Hematopoietic multipotent progenitor cell (in vitro differentiated cells): ENCODE measurements at places on chromosomes 16 and 17. TPM values are rescaled to one million over a fixed set of nuclear protein-coding genes. Genes with fewer than 3 reads are reported as not detected.

KPNA2 gene
- total RNA-seq: 28.3 TPM

TPSG1 gene
- not detected for total RNA-seq

SAMD14 gene
- 1.1 TPM for total RNA-seq

DNA sequence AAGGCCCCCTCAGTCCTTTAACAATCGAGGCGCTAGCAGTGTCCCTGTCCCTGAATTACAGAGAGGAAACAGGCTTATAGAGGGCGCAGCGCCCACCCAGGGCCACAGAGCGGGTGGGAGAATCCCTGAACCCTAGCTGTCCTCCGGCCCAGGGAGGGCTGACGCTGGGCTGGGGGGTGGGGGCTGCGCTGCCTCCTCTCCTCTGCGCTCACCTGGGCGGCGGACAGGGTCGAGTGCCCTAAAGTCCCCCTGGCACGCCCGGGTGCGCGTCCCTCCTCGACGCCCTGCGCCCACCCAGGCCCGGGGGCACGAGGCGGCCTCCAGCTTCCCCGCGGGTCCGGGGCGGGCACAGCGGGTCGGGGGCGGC lies 200.4 kb upstream of the N4BP1 start:
- no peak for DNase-seq

- peak; percentile 63 for DNase-seq
Measured at GRCh38 chr17:60036796-60037677, 41.7 kb downstream of the HEATR6 start.

GRCh38 chr17:74151551-74152315 lies 51.7 kb upstream of the RPL38 start:
- no peak for DNase-seq

DNA sequence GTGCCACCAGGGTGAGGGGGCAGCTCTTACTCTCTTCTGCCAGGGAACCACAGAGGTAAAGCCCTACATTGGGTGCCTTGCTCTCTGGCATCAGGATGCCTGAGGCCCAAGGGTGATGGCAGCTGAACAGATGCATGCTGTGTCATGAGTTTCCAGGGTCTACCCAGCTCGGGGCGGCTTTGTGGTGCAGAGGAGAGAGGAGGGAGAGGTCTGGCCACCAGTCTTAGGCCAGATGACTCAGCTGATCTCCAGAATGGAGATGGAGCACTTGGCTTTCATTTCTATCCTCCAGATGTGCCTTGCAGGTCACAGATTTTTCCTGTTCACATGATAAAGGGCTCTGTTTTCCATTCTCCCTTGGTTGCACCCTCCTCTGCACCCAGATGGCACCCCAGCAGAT lies 23.6 kb upstream of the USP22 start:
- DNase-seq: peak; percentile 44

DNA sequence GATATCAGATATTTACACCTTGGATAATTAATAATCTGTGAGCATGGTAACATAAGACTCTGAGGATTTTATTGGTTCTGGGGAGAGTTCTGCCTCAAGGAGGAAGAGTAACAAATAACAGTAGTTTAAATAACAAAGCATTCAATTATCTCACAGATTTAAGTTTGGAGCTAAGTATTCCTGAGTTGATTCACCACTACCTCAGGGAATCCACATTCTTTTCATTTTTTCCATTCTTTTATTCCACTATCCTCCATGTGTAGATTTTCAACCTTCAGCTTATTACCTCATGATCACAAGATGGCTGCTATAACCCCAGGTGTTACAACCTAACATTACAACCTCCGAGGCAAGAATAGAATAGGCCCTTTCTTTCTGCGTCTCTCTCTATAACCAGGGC lies 252.2 kb upstream of the TOX3 start:
- DNase-seq: no peak

GRCh38 chr17:74280093-74280513 lies 6.1 kb downstream of the DNAI2 start:
- no peak for DNase-seq

GRCh38 chr17:19502517-19502916 lies 31.1 kb upstream of the SLC47A1 start:
- no peak for DNase-seq

DNA sequence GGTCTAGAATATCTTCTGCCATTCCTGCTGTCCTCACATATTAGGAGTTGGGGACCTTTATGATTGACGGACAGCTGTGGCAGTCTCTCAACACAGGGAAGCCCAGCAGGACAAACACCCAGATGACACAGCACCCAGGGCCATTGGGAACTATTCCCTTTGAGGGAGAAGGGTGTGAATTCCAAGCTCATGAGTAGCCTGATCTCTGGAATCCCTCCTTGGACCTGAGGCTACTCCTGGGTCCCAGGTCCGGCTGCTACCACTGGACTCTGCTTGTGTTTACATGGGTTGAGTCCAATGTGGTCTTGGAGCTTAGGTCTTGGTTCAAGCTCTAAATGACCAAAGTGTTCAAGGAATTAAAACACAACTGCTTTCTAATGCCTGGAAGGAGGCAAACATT lies 78.9 kb downstream of the SLC6A2 start:
- DNase-seq: no peak

GRCh38 chr16:15644267-15644961 lies 1.5 kb upstream of the MARF1 start:
- DNase-seq: no peak

GRCh38 chr17:21551081-21551881 lies 141.0 kb upstream of the KCNJ18 start:
- peak; percentile 66 for DNase-seq
